ENCODE measurements at places on chromosomes 4 and X.

DNA sequence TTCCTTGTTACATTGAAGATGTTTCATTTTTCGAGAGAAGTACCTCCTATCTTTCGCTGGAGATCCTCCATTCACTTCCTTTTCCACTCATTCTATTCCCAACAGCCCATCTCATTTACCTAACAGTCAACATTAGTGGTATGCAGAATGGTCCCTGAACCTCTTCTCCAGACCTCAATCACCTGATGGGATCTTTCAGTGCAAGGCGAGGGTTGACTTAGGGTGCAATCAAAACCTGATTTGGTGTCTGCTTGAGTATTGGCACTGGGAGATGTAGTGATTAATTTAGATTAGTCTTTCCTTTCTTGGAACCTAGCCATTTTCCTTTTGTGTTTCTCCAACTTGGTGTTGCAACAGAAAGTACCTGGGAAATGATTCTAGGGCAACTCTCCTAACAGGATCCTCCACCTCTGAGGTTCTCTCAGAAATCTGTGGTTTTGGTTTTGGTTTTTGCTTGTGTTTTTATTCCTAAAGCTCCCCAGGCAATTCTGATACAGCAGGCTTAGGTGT, 18.4 kb downstream of the DDX3X start:
- DNase-seq = no peak

DNA sequence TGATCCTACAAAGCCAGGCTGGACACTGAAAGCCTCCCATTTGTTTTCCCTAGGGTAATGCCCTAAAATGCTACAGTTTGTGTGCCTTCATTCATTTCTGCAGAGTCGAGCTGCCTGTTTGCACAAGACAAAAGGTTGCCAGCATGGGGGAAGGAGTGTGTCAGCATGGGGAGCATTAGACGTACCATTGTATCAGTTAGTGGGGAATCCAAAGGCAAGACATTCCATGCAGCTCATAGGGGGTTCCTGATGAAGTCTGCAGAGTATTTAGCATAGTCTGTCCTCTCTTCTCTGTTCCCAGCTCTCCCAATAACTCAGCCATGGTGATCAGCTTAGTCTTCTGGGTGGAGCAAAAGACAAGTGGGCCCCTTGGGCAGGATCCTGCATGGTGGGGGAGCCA, 276.9 kb upstream of the PCDH7 start:
- DNase-seq = no peak

DNA sequence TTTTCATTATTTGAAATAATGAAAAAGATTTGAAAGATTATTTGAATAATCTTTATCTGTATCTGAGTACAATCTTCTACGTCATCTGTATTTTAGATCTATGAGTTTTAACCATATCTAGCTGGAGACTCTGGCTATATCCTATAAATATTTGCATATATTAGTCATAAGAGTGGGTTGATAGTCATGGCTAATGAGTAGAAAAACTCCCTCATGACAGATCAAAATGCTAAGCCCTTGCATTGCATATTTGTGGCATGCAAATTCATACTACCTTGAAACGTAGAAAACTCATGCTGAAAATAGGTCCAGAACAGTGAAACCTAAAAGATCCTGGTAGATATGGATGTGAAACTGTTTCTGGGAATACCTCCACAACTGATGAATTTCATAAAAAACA, 291.3 kb downstream of the GALNTL6 start:
- DNase-seq = no peak

DNA sequence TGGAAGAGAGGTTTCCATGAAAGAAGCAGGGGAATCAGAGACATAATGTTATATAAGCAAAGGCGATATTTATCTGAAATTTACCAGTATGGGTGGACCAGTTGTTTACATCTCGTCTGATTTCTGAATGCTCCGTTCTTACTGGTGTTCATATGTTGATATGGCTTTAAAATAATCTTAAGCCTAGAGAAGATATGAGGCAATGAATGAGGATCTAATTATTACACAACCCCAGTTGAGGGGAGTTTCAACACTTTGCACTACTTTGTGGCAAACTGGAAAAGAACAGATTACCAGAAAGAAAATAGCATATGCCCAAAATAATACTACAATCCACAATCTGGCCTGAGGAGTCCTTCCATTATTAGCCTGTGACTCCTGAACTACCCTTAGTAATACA, 263.3 kb upstream of the MAGEB2 start:
- no peak for DNase-seq

- DNase-seq = no peak
Observed at GRCh38 chr4:148265627-148266026, 176.6 kb downstream of the NR3C2 start.

DNA sequence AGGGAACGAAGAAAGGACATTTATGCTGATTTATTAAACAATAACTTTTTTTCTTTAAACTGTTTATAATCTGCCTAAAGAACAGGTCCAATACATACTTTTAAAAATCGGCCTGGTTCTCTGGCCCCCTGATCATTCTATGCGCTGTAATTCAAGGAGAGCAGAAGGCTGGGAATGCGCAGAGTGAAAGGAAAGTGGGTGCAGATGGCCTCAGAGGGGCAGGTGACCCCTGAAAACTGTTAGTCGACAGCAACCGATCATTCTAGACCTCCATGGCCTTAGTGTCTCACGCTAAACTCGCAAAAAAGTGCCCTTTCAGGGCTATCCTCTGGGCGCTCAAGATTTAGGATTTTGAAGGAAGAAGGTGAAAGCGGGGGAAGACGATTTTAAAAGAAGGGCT, 2.2 kb downstream of the PDE5A start:
- no peak for DNase-seq

DNA sequence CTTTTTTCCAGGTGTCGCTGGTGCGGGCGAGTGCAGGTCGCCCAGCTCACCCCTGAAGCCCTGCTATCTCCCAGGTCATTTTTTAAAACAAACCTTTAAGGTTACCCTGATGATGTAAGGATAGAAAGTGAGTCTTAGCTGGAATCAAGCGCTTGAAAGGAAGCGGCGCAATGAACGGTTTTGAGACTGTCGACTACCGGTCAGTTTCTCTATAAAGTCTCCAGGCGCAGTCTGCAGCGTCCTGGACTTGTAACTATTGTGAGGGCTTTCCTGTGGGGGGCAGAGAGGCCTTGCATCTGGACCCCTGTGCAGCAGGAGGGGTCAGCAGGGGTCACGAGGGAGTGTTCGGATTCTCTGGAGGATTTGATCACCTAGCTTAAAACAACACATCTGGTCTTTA, 1.6 kb downstream of the KIT start:
- DNase-seq = peak; percentile 31

DNA sequence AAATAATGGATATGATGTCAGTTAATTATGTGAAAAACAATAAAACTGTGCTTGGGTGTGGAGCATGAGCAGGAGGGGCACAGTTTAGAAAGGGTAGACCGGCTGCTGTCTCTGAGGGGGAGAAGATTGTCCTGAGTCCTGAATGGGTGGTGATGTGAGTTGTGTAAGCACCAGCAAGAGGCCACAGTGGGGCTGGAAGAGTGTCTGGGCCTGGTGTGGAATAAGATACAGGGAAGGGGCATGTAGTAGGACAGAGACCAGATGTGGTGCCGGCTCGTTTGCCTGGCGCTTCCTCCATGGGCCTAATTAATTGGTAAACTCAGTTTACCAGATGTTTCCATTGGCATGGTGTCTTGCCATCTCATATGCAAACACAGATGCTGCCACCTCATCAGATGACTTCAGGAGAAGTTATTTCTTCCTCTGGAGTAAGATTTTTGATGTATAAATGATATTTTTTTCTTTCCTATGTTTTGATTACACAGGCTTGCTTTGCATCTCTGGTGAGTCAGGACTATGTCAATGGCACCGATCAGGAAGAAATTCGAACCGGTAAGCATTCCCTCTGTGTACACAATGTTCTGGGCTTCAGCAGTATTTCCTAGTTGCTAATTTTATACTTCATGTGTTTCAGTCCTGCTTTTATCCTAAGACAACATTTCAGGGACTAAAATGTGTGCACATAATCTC, 5.1 kb downstream of the MED28 start:
- DNase-seq = no peak

GRCh38 chr4:2436301-2436700, 17.5 kb downstream of the CFAP99 start:
- DNase-seq = peak; percentile 19

DNA sequence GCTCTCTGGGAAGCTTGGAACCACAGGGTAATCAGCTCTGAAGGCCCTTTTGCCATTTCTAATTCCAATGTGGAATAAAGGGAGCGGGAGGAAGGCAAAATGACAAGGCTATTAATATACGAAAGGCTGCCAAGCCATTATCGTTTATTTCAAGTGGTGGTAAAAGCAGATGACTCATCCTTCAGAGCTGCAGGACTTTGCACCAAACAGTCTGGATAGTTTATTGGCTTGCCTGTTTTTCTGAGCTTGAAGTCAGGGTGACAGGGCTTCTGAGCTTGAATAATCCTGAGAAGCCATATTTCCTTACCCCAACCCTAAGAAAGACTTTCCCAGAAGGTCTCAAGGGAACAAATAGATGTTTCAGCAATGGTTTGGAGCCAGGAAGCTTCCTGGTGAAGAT, 7.7 kb upstream of the GABRE start:
- no peak for DNase-seq

DNA sequence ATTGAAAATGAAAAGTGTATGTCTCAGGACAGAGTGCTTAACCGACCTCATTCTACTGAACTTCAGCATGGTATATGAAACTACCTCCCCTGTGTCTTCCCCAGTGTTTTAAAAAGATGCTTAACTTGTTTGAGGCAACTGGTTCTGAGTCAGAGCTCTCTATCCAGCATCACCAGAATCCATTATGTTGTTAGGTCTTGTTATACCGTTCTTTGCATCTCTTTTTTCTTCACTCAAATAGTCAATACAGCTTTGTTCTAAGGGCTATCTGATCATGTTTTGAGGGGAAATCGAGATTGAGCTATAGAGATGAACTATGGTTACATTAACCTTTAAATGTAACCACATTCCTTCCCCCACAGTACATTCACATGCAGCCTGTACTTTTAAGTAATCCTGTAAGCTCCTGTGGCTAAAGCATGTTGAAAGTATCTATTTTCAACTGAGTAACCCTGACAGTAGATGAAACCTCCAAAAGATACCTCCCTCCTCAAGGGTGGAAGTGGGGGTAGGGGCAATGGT, 514.4 kb downstream of the RPA4 start:
- DNase-seq = peak; percentile 18

GRCh38 chr4:186082221-186082620, 13.3 kb downstream of the TLR3 start:
- no peak for DNase-seq

- peak; percentile 31 for DNase-seq
Observed at GRCh38 chr4:80202741-80203553, 5.6 kb downstream of the PRDM8 start.

GRCh38 chr4:87718217-87718835, 68.2 kb downstream of the DMP1 start:
- DNase-seq = no peak

- no peak for DNase-seq
Observed at GRCh38 chr4:1490011-1490653, 83.9 kb upstream of the NKX1-1 start.

DNA sequence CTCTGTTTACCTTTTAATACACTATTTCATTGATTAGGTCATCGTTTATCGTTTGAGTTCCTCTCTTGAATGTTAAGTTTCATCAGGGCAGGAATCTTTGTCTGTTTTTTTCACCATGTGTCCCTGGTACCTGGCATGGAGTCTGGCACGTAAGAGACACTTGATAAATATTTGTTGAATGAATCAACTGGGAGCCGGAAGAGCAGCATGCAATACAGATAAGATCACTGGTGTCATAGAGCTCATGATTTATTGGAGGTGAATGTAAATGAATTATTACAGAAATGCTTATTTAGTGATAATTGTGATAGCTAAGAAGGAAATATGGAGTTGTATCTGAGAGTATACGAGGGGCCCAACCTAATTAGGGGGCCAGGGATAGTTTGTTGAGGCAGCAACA, 62.8 kb downstream of the UCHL1 start:
- DNase-seq = no peak

GRCh38 chr4:34790131-34790530, 1454.2 kb downstream of the ARAP2 start:
- DNase-seq = no peak

- no peak for DNase-seq
Observed at GRCh38 chr4:56764775-56765174, 56.7 kb downstream of the SPINK2 start.

GRCh38 chr4:57249083-57249482, 138.9 kb upstream of the IGFBP7 start:
- no peak for DNase-seq

Measured in suppressor macrophage (primary cell).